ENCODE measurements at places on chromosomes 6 and 20.
A peak's percentile ranks its signal among the peaks of the same experiment; 100 is the strongest.

GRCh38 chr6:147201885-147202515 lies 2.2 kb upstream of the STXBP5 start:
- DNase-seq = peak; percentile 43

DNA sequence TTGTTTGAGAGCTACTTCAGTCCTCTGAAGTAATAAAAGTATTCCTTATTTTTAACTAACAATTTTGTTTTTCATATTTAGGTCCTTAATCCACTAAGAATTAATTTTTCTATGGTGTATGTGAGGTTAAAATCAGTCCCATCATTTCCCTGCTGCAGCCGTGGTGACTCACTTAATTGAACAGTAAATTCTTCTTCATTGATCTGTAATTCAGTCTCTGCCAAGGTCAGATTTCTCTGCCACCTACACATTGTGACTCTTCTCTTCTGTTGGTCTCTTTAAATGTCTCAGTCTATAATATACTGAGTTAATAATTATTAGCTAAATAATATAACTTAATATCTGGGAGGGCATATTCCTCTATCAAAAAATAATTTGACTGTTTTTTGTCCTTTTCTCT lies 262.3 kb downstream of the UTRN start:
- DNase-seq = no peak

DNA sequence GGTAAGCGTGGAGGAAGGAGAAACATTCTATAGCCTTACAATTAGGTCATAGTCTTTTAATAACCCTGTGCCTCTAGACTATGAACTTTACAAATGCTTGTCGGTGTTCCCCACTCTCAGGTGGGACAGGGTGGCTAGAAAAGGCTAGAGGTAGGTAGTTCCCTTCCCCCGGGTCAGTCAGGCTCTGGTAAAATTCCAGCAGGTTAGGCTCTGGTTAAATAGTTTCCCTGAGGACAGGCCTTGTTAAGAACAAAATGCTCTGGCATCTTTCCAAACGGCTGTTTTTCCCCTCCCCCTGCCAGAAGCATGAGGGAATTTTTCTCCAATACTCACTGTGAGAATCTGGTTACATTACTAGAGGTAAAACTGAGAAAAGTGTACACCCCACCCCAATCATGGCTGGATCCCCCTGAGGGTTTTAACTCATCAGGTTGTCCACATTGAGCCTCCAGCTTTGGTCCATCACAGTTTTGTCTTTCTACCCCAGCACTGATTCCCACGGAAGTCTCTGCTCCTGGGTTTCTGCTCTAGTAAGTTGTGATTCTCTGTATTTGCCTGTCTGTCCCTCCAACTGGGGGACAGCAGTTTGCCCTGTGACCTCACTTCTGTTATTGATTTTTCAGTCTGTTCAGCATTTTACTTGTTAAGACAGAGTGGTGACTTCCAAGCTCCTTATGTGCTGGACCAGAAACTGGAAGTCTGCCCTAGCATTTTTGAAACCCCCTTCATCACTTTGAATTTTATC lies 84.7 kb upstream of the ADGRF1 start:
- no peak for DNase-seq

DNA sequence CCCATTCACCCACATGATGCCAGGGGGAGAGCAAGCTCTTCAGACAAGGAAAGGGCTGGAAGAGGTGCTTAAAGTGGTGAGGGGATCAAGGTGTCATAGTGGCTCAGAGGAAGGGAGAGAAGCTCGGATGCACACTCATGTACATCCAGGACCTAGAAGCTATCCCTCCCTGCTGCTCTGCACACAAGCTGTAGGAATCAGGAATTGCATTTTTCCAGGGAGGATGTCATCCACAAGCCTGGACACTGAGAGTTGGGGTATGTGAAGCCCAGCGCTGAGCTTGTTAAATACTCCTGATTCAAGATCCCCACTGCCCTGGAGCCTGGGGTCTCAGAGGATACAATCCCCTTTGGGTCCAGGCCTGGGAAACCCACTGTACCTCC lies 85.8 kb upstream of the CCDC167 start:
- DNase-seq = no peak

- no peak for DNase-seq
Measured at GRCh38 chr6:129777371-129777770, 67.4 kb upstream of the ARHGAP18 start.

GRCh38 chr6:96700915-96701314 lies 136.4 kb downstream of the GPR63 start:
- DNase-seq = no peak

- no peak for DNase-seq
Measured at GRCh38 chr6:119277052-119277451, 72.5 kb downstream of the MAN1A1 start.

- no peak for DNase-seq
Measured at GRCh38 chr6:37583261-37583660, 83.6 kb upstream of the CCDC167 start.

GRCh38 chr20:10902576-10903282 lies 228.9 kb upstream of the JAG1 start:
- no peak for DNase-seq

DNA sequence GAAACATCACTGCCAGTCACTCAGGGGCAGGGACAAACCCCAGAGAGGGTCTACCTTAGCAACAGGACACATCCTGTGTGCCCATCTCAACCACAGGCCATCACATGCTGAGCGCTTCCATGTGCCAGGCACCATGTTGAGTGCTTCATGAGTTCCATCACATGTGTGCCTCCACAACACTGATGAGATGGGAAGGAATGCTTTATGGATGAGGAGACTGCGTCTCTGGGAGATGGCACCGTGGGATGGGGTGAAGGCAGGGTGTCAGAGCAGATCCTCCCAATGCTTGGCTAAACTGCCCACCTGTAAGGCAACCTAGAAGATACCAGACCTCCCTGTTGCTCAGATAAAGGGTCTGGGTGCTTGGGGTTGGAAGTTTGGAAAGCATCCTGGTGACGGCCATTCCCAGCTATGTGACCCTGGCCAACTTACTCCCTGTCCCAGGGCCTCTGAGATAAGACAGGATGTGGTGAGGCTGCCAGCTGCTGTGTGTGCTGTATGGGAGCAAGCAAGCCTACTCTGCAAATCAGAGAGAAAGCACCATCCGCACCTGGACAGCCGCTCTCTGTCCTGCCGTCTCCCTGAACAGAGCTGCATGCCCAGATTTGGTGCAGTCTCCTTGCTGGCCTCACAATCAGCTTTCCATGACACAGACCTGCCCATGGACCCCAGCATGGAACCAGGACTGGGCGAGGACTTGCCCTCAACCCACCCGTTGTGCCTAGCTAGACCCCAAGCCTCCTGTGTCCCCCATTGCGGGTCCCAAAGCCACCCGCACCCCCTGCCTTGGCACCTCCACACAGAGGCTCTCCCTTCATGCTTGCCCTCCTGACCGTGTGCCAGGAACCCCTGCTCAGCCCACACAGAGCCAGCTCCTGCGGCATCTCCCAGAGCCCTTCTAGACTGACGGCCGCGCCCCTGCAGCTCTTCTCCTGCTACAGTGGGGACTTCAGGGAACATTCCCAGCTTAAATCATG lies 143.7 kb downstream of the SYNDIG1 start:
- DNase-seq = no peak

DNA sequence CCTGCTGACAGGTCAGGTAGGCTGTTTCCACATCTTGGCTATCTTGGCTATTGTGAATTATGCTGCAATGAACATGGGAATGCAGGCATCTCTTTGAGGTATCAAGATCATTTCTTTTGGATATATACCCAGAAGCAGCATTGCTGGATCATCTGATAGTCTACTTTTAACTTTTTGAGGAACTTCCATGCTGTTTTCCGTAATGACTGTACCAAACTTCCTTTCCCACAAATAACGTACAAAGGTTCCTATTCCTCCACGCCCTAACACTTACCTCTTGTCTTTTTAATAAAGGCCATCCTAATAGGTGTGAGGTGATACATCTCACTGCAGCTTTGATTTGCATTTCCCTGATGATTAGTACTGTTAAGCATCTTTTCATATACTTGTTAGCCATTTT lies 338.7 kb upstream of the RUNX2 start:
- DNase-seq = no peak

GRCh38 chr6:97947841-97948240 lies 664.8 kb upstream of the MMS22L start:
- no peak for DNase-seq
